Calu3 (cell line): ENCODE measurements at places on chromosomes 5 and 9.

GRCh38 chr5:18792145-18792544, 1157.9 kb downstream of the TAF11L14 start:
- peaks cover 7% of the 10 kb centered on the region for H3K36me3 ChIP-seq
- no peaks in the 10 kb centered on the region for H3K27me3 ChIP-seq
- H3K4me1 ChIP-seq: peaks cover 15% of the 10 kb centered on the region
- H3K27ac ChIP-seq: peak overlapping the region; percentile 75
- DNase-seq: peak; percentile 87

GRCh38 chr9:98916660-98917059, 27.0 kb upstream of the COL15A1 start:
- no peak overlapping the region for H3K27ac ChIP-seq
- no peak overlapping the region for H3K4me3 ChIP-seq
- DNase-seq: no peak
- H3K36me3 ChIP-seq: no peaks in the 10 kb centered on the region

DNA sequence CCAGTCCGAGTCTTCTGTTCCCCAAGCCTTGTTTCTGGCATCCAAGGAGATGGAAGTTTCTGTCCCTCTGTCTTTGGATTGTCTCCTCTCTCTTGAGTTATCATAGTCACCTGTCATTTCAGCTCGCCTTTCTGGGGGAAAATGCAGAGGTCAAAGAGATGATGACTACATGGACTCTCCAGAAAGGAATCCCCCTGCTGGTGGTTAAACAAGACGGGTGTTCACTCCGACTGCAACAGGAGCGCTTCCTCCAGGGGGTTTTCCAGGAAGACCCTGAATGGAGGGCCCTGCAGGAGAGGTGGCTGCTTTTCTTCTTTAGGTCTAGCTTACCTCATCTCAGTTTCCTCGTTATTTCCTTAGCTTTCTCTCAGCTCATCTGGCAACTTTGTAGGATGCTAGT, 25.1 kb downstream of the ERAP2 start:
- no peaks in the 10 kb centered on the region for H3K4me1 ChIP-seq
- no peak overlapping the region for H3K4me3 ChIP-seq
- H3K27me3 ChIP-seq: no peaks in the 10 kb centered on the region

GRCh38 chr5:179143446-179143845, 83.3 kb downstream of the ZNF354C start:
- no peaks in the 10 kb centered on the region for H3K27me3 ChIP-seq
- no peaks in the 10 kb centered on the region for H3K36me3 ChIP-seq
- no peak overlapping the region for H3K4me3 ChIP-seq
- no peaks in the 10 kb centered on the region for H3K4me1 ChIP-seq
- no peak for DNase-seq

- no peaks in the 10 kb centered on the region for H3K4me1 ChIP-seq
- H3K36me3 ChIP-seq: peaks cover 38% of the 10 kb centered on the region
- peak overlapping the region; percentile 97 for H3K27ac ChIP-seq
- DNase-seq: no peak
- H3K4me3 ChIP-seq: peak overlapping the region; percentile 93
Observed at GRCh38 chr9:136482046-136482792, 621 bp downstream of the SEC16A start.

DNA sequence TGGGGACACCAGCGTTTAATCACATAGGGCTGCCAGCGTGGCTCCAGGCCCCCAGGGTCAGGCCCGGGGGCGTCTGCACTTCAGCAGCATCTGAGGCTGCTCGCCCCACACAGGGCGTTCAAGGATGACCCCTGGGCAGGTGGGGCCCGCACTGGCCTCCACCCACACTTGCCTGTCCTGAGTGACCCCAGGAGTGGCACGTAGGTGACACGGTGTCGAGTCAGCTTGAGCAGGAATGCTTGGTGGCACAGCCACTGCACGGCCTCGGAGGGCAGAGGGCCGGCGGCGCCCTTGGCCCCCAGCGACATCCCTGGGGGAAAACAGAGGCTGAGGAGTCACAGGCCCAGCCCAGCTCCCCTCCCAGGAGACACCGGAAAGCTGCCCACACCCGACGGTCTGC, 29.0 kb downstream of the SLC6A18 start:
- H3K27me3 ChIP-seq: peaks cover 60% of the 10 kb centered on the region
- no peaks in the 10 kb centered on the region for H3K36me3 ChIP-seq
- DNase-seq: no peak
- H3K4me3 ChIP-seq: no peak overlapping the region
- no peaks in the 10 kb centered on the region for H3K4me1 ChIP-seq

DNA sequence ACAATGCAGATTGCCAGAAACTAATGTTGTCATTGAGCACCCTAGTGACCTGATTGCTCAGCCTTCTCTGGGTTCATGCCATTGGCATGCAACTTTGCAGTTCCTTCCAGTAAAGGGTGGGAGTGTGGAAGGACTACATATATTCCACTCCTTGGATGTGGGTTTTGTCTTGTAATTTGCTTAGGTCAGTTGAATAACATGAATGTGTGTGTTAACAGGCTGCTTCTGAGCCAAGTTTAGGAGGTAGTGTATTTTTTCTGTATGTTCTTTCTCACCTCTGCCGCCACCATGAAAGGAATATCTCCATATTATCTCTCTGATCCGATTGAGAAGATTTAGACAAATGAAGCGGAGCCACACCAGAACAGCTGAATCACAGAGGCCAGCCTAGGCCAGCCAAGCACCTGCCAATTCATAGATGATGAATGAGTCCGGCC, 1929.6 kb upstream of the CDH6 start:
- no peaks in the 10 kb centered on the region for H3K27me3 ChIP-seq
- no peak overlapping the region for H3K4me3 ChIP-seq
- DNase-seq: peak; percentile 3
- no peaks in the 10 kb centered on the region for H3K36me3 ChIP-seq
- no peak overlapping the region for H3K27ac ChIP-seq

DNA sequence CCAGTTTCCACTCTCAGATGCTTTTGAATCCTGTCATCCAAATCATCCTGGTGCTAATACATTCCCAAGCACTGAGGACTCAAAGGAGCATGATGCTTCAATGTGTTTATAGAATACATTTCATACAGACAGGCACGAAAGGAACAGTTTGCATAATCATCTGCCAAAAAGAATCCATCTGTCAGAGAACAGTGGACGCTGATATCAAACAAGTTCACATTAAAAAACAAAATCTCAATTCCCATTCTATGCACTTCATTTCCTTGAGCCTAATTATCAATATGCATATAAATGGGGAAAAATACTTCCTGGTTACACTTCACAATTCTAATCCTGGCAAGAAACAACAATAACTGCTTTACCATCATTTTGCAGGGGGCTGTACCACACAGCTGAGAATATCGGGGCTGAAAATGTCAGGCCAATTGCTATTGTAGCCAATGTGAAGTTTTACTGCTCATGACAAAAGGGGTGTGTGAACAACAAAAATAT, 125.5 kb upstream of the FAM174A start:
- no peak overlapping the region for H3K4me3 ChIP-seq
- no peaks in the 10 kb centered on the region for H3K27me3 ChIP-seq
- DNase-seq: no peak

DNA sequence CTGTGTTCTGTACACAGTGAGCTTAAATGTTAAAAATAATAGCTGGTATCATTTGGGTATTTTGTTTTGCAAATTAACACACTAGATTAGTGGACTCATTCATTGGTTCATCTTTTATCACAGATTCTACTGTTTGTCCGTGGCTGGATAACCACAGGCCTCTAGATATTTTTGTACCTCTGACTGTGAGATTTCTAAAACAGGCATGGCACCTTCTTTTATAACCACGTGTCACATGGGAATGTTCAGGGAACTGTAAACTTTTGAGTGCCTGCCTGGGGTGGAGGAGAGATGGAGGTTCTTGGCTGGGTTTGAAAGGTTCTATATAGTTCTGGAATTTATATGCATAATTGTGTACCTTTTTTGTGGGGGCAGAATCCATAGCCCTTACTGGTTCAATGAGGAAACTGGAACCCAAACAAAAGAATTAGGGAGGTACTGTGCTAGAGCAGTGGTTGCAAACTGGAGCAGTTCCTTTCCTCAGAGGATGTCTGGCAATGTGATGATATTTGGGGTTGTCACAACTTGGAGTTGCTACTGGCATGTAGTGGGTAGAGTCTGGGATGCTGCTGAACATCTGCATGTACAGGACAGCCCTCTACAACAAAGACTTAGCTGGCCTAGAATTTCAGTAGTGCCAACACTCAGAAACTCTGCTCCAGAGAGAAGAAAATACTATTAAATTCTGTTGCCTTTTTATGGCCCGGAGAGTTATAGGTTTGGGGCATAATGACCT, 16.9 kb downstream of the TLE4 start:
- no peaks in the 10 kb centered on the region for H3K36me3 ChIP-seq
- H3K4me3 ChIP-seq: no peak overlapping the region
- no peaks in the 10 kb centered on the region for H3K4me1 ChIP-seq
- no peak for DNase-seq

- peaks cover 49% of the 10 kb centered on the region for H3K4me1 ChIP-seq
- DNase-seq: no peak
- H3K27ac ChIP-seq: no peak overlapping the region
- H3K4me3 ChIP-seq: no peak overlapping the region
- peaks cover 56% of the 10 kb centered on the region for H3K36me3 ChIP-seq
- no peaks in the 10 kb centered on the region for H3K27me3 ChIP-seq
Observed at GRCh38 chr5:159189310-159189709, 20.0 kb downstream of the RNF145 start.

DNA sequence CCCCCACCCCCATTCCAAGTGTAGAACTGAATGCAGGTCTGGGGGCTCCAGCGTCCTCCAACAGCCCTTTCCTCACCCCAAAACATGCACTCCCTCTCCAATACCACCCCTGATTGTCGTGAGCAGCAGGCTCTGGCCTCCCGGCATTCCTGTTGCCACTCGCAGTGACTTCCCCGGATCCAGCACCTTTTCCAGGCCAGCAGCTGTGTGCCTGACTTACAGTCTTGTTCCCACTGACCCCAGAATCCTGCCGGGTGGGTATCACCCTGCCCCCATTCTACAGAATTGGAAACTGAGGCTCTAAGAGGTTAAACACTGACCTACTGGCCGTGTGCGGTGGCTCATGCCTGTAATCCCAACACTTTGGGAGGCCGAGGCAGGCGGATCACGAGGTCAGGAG, 127.2 kb downstream of the OLFM1 start:
- no peak for DNase-seq
- no peak overlapping the region for H3K4me3 ChIP-seq

DNA sequence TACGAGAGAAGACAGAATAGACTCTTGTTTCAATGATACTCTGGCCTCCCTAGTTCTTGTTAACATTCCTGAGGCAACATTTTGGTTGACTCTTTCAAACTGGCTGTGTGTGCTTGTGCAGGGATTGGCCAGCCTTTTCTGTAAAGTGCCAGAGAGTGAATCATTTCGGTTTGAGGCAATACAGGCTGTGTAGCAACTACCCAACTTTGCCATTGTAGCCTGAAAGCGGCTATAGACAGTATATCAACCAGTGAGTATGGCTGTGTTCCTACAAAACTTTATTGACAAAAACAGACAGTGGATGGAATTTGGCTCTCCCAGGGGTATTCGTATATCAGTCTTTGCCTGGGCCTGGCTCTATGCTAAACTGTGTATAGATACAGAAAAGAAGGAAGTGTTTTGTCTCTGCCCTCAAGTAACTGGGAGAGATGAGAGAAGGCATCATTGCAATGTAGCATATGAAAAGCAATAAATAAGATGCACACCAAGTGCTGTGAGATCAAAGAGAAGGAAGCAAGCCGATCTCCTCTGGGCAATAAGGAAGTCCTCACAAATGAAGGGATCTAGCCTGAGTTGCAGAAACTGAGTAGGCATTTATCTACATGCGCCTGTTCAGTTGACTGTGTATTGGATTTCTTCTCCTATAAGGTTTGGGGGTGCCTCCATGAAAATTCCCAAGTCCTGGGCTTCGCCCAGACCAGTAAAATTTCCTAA, 568.0 kb upstream of the KLF4 start:
- H3K27ac ChIP-seq: no peak overlapping the region
- peak; percentile 8 for DNase-seq
- no peaks in the 10 kb centered on the region for H3K27me3 ChIP-seq
- no peak overlapping the region for H3K4me3 ChIP-seq

DNA sequence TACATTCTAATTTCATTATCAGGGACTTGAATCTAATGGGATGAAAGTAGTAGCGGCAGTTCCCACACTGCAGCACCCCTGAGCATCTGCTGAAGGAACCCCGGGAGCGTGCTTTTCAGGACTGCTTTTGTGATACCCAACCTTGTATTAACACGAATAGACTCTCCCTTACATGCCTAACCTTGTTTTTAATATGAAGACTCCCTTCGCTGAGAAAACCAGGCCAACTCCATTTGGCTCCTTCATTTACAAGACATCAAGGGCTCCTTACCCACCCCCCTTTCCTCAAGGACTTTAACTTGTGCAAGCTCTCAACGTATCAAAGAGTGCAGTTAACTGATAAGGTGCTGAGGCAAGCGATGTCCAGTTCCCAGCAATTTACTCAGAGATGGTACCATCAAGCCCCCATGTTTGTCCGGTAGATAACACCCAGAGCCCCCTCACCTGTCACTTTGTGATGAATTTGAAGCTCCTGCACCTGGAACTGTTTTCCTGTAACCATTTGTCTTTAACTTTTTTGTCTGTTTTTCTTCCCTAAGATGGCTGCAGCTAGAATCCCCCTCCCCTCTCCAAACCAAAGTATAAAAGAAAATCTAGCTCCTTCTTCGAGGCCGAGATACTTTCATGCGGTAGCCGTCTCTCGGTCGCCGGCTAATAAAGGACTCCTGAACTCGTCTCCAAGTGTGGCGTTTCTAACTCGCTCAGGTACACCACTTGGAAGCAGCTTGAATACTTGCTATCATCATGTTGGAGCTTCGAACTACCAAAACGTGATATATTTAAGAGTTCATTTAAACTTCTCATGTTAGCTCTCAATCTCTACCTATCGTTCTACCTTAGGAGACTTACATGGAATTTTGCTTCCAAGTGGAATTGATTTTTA, 10.7 kb downstream of the HNRNPH1 start:
- no peak for DNase-seq
- peak overlapping the region; percentile 34 for H3K4me3 ChIP-seq
- H3K27ac ChIP-seq: peak overlapping the region; percentile 85
- peaks cover 99% of the 10 kb centered on the region for H3K36me3 ChIP-seq
- H3K27me3 ChIP-seq: no peaks in the 10 kb centered on the region

DNA sequence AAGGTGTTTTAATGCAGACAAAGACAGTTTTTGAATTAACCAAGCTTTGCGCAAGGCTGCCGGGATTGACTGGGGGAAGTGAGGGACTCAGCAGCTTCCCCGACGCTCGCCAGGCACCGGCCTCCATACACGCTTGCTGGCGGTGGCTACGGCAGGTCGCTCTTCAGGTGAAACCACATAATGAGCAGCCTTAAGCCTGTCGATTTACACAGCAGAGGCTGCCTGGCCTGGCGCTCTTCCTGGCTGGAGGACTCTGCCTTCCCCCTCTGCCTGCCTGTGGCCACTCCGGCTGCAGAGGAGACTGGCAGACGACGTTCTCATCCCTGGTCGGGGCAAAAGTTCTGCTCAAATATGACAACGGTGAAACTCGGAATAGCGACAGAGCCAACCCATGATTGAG, 9.0 kb upstream of the NOTCH1 start:
- no peak overlapping the region for H3K27ac ChIP-seq
- H3K27me3 ChIP-seq: no peaks in the 10 kb centered on the region
- no peak overlapping the region for H3K4me3 ChIP-seq
- H3K36me3 ChIP-seq: no peaks in the 10 kb centered on the region
- no peak for DNase-seq
- H3K4me1 ChIP-seq: peaks cover 19% of the 10 kb centered on the region
